ENCODE measurements at places on chromosomes 2 and 18.

- DNase-seq: no peak
Observed at GRCh38 chr18:71643822-71644221, 900.3 kb downstream of the CBLN2 start.

DNA sequence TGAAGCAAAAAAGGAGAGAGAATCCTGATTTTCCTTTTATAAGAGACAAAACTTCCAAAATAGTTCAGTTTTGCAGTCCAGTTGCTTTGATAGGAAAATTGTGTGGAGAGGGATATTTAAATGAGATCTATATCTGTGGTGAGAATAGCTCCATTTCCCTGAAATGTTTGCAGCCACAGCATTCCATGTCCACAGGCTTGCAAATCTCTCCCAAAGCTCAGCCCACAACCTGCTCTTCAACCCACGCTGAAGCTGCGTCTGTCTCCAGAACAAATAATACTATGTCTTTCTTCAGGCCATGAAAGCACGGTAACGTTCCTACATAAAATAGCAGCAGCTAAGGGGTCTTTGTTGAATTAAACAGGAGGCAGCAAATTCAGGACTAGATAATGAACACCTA is 31.8 kb downstream of the TMEM17 start:
- no peak for DNase-seq

GRCh38 chr18:48356151-48356745 is 52.9 kb downstream of the ZBTB7C start:
- no peak for DNase-seq

- no peak for DNase-seq
Observed at GRCh38 chr2:120628248-120628647, 107.4 kb upstream of the GLI2 start.

GRCh38 chr18:78619854-78620253 is 359.8 kb upstream of the SALL3 start:
- no peak for DNase-seq

- DNase-seq: no peak
Observed at GRCh38 chr2:71934595-71935261, 212.9 kb downstream of the CYP26B1 start.

DNA sequence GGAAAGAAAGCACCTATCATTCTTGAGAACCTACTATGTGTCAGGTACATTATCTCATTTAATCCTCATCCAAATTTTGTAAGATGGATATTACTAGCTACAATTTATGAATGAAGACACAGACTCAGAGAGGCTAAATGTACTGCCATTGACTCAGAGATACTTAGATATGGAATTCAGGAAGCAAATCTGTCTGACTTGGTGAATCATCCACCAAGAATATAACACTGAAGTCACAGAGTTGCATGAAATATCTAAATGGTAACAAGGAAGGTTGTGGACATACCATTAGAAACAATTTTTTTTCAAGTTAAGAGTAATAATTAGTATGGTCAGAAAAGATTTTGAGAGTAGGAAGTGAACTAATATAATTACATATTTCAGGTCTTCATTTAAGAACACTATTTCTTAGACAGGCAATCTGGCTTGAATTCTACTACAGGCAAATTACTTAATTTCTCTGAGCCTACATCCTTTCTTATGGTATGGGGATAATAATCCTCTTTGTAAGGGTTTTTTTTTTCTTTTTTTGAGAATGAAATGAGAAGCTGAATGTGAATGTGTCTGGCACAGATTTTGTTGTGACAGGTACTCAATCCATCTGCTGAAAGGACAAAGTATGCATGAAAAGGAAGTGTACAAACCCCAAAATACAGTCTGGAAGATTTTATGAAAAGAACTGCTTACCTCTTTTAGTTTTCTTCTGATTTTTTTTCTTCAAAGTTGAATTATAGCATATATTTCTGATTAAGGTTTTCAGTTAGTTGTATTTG is 14.8 kb upstream of the C2orf66 start:
- no peak for DNase-seq

GRCh38 chr2:60873381-60873780 is 8.0 kb upstream of the REL start:
- no peak for DNase-seq

DNA sequence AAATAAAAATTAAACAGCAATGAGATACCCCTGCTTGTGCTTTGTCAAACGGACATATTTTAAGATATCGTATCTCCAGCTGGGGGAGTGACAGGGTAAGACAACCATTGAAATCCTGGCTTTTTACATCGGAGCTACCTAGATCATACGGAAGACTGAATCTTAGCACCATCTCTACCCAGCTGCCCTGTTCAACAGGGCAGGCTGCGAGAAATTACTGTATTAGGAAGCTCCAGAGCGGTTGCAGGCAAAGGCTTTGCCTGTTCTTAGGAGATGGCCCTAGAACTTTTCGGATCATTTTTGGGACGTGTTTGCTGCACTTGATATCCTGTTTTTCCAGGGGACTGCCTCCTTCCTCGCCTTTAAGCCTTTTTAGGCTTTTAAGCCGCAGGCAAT is 2.0 kb upstream of the PRKCE start:
- DNase-seq: no peak

DNA sequence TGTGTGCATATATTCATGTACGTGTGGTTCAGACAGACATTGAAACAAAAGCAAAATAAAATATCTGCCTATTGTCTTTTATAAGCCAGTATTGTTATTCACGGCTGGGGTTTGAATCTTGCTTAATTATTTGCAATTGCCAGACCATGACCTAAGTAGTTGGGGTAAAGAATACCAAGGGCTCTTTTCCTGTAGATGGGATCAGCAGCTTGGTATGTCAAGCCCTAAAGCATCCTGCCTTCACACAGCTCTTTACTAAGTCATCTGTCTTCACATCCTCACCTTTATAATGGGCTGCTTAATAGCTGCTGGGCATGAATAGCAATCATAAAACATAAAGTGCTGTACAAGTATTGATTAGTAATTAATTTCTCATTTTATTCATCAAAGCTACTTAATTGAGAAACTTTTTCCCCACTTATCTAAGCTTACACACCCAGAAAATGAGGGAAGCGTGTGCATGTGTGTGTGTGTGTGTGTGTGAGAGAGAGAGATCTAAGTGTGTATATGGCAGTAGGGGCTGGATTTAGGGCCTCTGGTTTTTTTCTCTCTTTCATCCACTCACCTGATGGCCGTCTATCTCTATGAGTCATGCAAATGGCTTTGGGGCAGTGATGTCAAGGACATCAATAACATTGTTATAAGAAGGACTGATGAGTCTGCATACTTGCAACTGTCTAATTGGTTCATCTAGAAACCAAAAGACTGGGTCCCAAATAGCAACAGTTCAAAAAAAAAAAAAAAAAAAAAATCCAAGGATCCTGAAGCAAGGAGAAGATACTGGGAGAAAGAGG is 244.1 kb upstream of the TNP1 start:
- DNase-seq: no peak

GRCh38 chr2:15195813-15196212 is 365.3 kb downstream of the NBAS start:
- DNase-seq: no peak

GRCh38 chr2:64491426-64491825 is 32.7 kb upstream of the AFTPH start:
- no peak for DNase-seq

GRCh38 chr2:19642501-19642900 is 259.3 kb downstream of the TTC32 start:
- DNase-seq: no peak

GRCh38 chr2:200335657-200336056 is 29.2 kb downstream of the SPATS2L start:
- no peak for DNase-seq

GRCh38 chr2:46866770-46867246 is 48.8 kb downstream of the MCFD2 start:
- DNase-seq: no peak

DNA sequence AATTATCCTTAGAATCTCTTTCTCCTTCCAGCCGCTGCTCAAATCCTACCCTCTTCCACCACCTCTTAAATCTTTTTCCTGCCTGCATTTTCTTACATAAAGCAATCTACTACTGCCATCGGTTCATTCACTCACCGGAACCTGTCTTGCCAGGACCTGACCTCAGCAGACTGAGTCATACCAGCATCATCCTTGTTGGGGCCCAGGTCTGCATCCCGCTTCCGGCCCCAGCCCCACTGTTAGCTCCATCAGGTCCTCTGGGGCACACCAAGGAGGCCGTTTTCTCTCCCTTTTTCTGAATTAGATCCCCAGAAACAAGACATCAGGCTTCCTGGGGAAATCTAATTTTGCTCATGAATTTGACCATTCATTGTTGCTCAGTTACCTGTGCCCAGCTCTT is 42.7 kb upstream of the TGFA start:
- DNase-seq: no peak

DNA sequence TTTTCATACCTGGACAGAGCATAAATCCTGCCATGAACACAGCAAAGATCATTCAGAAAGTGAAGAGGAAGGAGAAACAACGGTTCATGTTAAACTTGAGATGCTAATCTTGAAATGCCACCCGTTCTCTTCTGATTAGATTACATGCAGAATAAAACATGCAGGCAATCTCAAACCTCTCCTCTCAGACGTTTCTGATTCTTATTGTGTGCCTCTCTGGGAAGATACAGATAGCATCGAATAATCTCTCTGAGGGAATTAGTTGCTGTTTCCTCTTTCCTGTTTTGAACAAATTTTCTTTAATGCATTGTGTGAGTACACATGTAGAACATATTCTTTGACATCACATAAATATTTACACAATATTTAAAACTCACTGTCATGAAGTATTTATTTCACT is 313.4 kb downstream of the PRKCE start:
- no peak for DNase-seq

DNA sequence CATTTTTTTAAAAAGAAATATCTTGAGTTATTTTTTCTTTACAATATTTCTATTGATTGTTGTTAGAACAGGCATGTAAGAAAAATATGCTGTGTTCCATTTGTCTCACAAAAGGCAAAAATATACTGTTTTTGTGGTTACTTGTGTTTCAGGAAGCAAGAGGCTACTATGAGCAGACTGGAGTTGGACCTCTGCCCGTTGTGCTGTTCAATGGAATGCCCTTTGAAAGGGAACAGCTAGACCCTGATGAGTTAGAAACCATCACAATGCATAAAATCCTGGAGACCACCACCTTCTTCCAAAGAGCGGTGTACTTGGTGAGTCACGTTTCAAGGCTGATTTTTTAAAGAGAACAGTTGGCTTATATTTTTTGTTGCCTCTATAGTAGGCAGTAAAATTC is 54.7 kb downstream of the UGGT1 start:
- DNase-seq: no peak

DNA sequence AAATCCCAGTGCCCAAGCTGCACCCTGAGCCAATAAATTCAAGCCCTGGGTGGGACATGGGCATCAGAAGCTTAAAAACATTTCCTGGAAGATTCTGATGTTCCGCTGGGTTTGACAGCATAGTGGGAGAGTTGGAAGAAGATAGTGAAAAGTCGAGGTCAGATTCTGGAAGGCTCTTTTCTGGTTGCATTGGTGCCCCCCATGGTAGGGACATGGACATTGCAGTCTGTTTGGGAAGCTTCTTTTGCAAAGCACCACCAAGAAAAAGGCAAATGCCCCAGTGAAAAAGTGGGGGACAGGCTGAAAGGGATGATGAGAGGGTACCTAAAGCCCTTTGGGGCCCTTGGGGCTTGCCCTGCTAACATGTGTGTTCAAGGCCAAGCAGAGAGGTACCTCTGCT is 21.0 kb downstream of the MERTK start:
- no peak for DNase-seq

GRCh38 chr2:133569286-133569830 is 1.1 kb upstream of the NCKAP5 start:
- no peak for DNase-seq

All from amygdala (tissue), 56 donors.